Activated CD4-positive, alpha-beta memory T cell treated with anti-CD3 and anti-CD28 coated beads, Interleukin-2, amount 10 ng/mL, durations not matched to agents 7 days and 5 days (primary cell): ENCODE measurements at places on chromosomes 3 and 15. TPM values are rescaled to one million over a fixed set of nuclear protein-coding genes. Genes with fewer than 3 reads are reported as not detected.

Gene CHRM5
- total RNA-seq = not detected

DNA sequence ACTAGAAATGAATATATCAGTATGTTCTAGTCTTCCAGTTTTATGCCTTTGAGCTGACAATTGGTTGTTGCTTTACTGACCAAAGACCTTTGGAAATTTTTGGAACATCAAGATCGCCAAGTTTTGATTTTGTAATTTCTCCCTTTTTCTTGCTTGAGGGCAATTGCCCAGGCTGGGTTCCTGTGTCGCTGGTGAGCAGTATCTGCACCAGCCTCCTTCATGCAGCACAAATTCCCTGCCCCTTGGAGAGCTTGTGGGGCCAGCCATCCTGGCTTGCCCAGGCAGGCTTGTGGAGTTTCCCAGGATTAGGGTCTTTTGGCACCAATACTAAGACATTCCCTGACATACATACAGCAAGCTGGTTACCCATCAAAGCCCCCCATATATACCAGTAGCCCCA lies 37.9 kb upstream of the HACD2 start:
- no peak for DNase-seq
- H3K27ac ChIP-seq = no peak overlapping the region
- peaks cover 1% of the 10 kb centered on the region for H3K27me3 ChIP-seq
- H3K4me1 ChIP-seq = no peaks in the 10 kb centered on the region
- H3K4me3 ChIP-seq = no peak overlapping the region

DNA sequence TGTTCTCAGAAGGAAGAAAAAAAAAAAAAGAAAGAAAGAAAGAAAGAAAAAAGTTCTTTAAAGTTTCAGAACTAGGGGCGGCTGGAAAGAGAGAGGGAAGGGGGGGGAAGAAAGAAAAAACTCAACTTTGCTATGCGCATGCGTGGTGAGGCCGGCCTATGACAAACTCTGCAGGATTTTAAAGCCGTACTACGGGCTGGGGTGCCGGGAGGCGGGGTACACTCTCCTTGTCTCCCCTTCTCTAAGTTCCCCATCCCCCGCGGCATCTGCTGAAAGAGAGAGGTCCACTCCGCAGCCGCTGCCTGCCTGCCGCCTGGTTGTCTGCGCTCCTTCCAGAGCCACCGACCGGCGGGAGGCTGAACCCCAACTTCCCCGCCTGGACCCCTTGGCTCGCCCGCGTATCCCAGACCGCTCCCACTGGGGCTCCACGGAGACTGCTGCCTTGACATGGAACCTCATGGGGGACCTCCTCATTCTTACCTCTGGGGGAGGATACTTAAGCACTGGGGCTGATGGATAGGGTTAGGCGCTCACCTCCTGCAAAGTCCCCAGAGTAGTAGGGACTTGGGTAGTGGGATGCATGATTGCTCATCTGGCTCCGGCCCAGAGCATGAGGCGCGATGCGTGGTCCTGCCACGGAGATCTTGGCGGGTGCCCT lies 1.4 kb upstream of the WNT5A start:
- no peaks in the 10 kb centered on the region for H3K36me3 ChIP-seq
- peak overlapping the region; percentile 35 for H3K4me3 ChIP-seq
- H3K27ac ChIP-seq = no peak overlapping the region
- H3K27me3 ChIP-seq = peaks cover 64% of the 10 kb centered on the region

- no peak overlapping the region for H3K4me3 ChIP-seq
- H3K36me3 ChIP-seq = no peaks in the 10 kb centered on the region
- H3K27me3 ChIP-seq = no peaks in the 10 kb centered on the region
- no peak overlapping the region for H3K27ac ChIP-seq
These were observed 3.2 kb upstream of the FLNB start for GRCh38 chr3:58004973-58005372.

GRCh38 chr3:78611278-78611677 lies 1156.5 kb downstream of the ROBO1 start:
- no peak for DNase-seq
- no peak overlapping the region for H3K27ac ChIP-seq
- no peaks in the 10 kb centered on the region for H3K36me3 ChIP-seq
- no peak overlapping the region for H3K4me3 ChIP-seq
- no peaks in the 10 kb centered on the region for H3K4me1 ChIP-seq
- no peaks in the 10 kb centered on the region for H3K27me3 ChIP-seq

Gene CCDC33
- total RNA-seq = not detected

- peaks cover 4% of the 10 kb centered on the region for H3K4me1 ChIP-seq
- H3K27ac ChIP-seq = no peak overlapping the region
- H3K36me3 ChIP-seq = no peaks in the 10 kb centered on the region
- DNase-seq = no peak
- H3K27me3 ChIP-seq = peaks cover 11% of the 10 kb centered on the region
These were observed 6.3 kb downstream of the CAV3 start for GRCh38 chr3:8739757-8740504.

DNA sequence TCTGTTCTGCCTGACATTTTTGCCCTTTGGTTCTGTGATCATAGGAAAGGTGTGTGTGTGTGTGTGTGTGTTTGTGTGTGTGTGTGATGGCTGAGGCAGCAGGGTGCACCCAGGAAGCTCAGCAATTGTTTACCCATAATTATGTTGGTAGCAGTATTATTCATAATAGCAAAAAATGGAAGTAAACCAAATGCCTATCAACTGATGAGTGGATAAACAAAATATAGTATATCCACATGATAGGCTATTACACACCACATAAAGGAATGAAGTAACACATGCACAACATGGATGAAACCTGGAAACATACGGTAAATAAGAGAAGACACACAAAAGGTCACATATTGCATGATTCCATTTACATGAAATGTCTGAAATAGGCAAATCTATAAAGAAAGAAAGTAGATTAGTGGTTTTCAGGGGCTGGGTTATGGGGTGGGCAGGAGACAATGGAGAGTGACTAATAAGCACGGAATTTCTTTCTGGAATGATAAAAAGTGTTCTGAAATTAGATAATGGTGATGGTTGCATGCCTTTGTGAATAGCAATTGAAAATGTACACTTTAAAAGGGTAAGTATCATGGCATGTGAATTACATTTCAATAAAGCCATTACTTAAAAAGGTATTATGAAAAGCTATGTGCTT lies 167.2 kb downstream of the POLR2M start:
- no peak for DNase-seq
- no peak overlapping the region for H3K4me3 ChIP-seq
- no peaks in the 10 kb centered on the region for H3K4me1 ChIP-seq
- peaks cover 3% of the 10 kb centered on the region for H3K36me3 ChIP-seq
- no peak overlapping the region for H3K27ac ChIP-seq

DNA sequence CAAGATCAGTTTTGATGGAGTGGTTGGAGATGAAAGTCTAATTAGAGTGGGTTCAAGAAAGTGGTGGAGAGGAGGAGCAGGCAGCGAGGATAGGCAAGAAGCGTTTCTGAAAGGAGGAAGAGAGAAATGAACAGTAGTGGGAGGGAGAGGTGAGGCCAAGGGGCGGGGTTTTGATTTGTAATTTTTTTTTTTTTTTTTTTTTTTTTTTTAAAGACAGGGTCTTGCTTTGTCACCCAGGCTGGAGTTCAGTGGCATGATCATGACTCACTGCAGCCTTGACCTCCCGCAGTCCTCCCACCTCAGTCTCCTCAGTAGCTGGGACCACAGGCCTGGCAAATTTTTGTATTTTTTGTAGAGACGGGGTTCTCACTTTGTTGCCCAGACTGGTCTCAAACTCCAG lies 36.6 kb downstream of the MRAS start:
- DNase-seq = no peak
- no peak overlapping the region for H3K4me3 ChIP-seq
- H3K27me3 ChIP-seq = peaks cover 12% of the 10 kb centered on the region
- H3K27ac ChIP-seq = no peak overlapping the region

- no peak overlapping the region for H3K27ac ChIP-seq
- H3K27me3 ChIP-seq = no peaks in the 10 kb centered on the region
- no peaks in the 10 kb centered on the region for H3K36me3 ChIP-seq
These were observed 137.6 kb downstream of the IMPG2 start for GRCh38 chr3:101182734-101183133.

- DNase-seq = peak; percentile 69
- no peaks in the 10 kb centered on the region for H3K27me3 ChIP-seq
- H3K27ac ChIP-seq = peak overlapping the region; percentile 99
- peak overlapping the region; percentile 71 for H3K4me3 ChIP-seq
- H3K4me1 ChIP-seq = peaks cover 68% of the 10 kb centered on the region
These were observed 42.7 kb downstream of the THBS1 start for GRCh38 chr15:39623529-39623931.

Gene SCAMP2
- 156 TPM for total RNA-seq

GRCh38 chr3:15964605-15965442 lies 167.0 kb upstream of the ANKRD28 start:
- DNase-seq = no peak
- H3K4me1 ChIP-seq = no peaks in the 10 kb centered on the region
- H3K4me3 ChIP-seq = no peak overlapping the region
- H3K36me3 ChIP-seq = no peaks in the 10 kb centered on the region
- no peak overlapping the region for H3K27ac ChIP-seq

DNA sequence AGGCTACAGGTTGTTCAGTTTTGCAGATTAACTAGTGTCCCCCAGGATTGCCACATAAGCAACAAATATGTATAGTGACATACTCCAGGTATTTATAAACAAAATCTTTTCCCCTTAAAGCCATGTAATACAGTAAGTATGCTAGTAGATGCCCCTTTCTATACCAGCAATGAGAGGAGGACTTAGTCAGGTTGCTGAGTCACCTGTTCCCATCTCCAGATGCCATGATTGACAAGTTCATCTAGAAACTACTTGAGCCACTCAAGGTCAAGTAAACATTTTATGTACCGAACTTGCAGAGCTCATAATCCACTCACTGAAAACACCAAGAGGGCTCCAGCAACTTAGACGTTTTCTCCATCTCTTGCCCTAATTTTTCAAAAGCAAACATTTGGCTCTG lies 18.2 kb downstream of the SLC9A9 start:
- peaks cover 56% of the 10 kb centered on the region for H3K4me1 ChIP-seq
- no peak overlapping the region for H3K27ac ChIP-seq
- H3K4me3 ChIP-seq = no peak overlapping the region
- no peaks in the 10 kb centered on the region for H3K27me3 ChIP-seq

- no peak overlapping the region for H3K27ac ChIP-seq
- no peak overlapping the region for H3K4me3 ChIP-seq
- H3K27me3 ChIP-seq = peaks cover 4% of the 10 kb centered on the region
- no peak for DNase-seq
- H3K4me1 ChIP-seq = no peaks in the 10 kb centered on the region
- H3K36me3 ChIP-seq = no peaks in the 10 kb centered on the region
These were observed 57.9 kb downstream of the ABHD5 start for GRCh38 chr3:43748645-43749044.

Gene CRYBG3
- 12.8 TPM for total RNA-seq

DNA sequence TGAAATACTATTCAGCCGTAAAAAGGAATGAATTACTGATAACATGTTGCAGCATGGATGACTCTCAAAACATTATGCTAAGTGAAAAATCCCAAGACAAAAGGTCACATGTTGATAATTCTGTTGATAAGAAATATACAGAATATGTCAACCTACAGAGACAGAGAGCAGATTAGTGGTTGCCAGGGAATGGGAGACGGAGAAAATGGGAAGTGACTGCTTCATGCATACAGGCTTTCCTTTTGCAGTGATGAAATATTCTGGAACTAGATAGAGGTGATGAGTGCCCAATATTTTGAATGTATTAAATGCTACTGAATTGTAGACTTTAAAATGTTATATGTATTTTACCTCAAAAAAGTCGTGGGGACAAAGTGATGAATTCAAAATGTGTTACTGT lies 56.2 kb downstream of the ABHD2 start:
- H3K27me3 ChIP-seq = no peaks in the 10 kb centered on the region
- H3K27ac ChIP-seq = no peak overlapping the region
- peaks cover 37% of the 10 kb centered on the region for H3K4me1 ChIP-seq
- peaks cover 17% of the 10 kb centered on the region for H3K36me3 ChIP-seq

- H3K4me1 ChIP-seq = no peaks in the 10 kb centered on the region
- no peaks in the 10 kb centered on the region for H3K27me3 ChIP-seq
- no peak overlapping the region for H3K4me3 ChIP-seq
- no peak overlapping the region for H3K27ac ChIP-seq
- no peak for DNase-seq
- no peaks in the 10 kb centered on the region for H3K36me3 ChIP-seq
These were observed 376.0 kb upstream of the ALCAM start for GRCh38 chr3:104990758-104991157.

- no peaks in the 10 kb centered on the region for H3K36me3 ChIP-seq
- H3K4me1 ChIP-seq = peaks cover 31% of the 10 kb centered on the region
- H3K27ac ChIP-seq = no peak overlapping the region
- H3K4me3 ChIP-seq = no peak overlapping the region
These were observed 4.3 kb upstream of the TSEN2 start for GRCh38 chr3:12479919-12480427.

DNA sequence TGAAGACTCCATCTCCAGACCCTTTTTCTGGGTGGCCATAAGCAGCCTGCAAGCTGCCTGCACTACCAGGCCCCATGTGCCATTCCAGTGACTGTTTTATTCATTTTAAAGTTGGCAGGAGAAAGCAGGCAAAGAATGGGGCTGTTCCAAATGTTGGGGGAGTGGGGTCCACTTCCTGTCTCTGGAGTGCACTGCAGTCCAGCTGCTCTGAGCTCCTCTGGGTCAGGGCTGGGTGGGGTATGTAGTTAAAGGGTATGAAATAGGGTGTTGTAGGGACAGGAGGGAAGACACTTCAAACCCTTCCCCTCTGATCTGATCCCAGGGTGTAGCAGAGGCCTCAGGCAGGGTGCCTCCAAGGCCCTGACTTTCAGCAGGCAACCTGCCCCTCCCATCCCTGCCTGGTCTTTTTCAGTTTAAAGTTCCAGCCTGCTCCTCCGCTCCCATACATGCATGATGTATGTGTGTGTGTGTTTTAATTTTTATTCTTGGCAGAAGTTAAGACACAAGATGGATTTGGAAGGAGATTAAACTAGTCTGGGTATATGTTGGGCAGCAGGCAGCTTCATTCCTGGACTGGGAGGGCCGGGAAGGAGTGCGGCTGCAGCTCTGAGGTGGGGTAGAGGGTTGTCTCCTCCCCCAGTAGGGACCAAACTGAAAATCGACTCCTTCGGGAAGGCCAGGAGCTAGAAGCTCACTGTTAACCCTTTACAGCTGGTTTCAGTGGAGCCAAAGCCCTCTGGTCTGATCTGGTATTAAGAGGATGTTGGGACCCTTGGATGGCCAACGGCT lies 17.3 kb downstream of the BOC start:
- no peak for DNase-seq
- H3K27ac ChIP-seq = no peak overlapping the region
- H3K4me3 ChIP-seq = no peak overlapping the region
- peaks cover 12% of the 10 kb centered on the region for H3K27me3 ChIP-seq
- peaks cover 6% of the 10 kb centered on the region for H3K4me1 ChIP-seq
- no peaks in the 10 kb centered on the region for H3K36me3 ChIP-seq

DNA sequence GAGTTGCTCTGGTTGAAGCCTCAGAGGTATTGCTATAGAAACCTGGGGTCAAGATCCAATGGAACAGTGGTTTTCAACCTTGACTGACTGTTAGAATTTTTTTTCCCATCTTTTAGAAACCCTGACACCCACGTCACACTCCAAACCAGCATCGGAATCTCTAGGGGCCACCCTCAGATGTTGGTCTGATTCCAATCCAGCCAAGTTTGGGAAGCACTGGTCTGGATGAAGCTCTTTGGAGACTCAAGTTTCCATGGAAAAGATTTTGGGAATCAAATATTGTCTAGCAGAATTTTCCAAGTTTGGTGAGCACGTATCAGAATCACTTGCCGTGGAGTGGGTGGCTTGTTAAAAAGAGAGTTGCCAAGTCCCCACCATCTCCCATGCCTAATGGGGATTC lies 103.8 kb downstream of the THSD4 start:
- H3K27me3 ChIP-seq = peaks cover 3% of the 10 kb centered on the region
- DNase-seq = no peak
- H3K4me1 ChIP-seq = no peaks in the 10 kb centered on the region
- H3K36me3 ChIP-seq = no peaks in the 10 kb centered on the region
- H3K4me3 ChIP-seq = no peak overlapping the region
